ENCODE measurements at places on chromosomes 13 and 19.

DNA sequence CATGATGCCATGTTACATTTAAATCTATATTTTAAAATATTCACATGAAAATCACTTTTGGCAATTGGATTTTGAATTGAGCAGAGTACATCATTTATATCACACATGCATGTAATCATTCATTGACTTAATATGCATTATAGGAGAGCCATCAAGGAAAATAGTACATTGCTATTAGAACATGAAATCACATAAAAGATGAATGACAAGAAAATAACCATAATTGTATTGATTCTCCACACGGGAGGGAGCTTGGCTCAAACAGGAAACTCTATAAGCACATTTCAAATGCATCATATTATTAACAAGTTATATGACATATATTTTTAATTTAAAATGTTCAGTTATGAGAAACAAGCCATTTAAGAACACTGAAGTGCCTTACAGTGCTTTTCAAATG is 208.6 kb upstream of the PRR20A start:
- no peak for DNase-seq

GRCh38 chr13:44629465-44630183 is 53.5 kb upstream of the TSC22D1 start:
- DNase-seq: no peak

- peak; percentile 11 for DNase-seq
Observed at GRCh38 chr13:62626771-62627170, 1211.1 kb upstream of the PCDH20 start.

GRCh38 chr19:41920882-41921576 is 7.2 kb downstream of the ERFL start:
- DNase-seq: no peak

DNA sequence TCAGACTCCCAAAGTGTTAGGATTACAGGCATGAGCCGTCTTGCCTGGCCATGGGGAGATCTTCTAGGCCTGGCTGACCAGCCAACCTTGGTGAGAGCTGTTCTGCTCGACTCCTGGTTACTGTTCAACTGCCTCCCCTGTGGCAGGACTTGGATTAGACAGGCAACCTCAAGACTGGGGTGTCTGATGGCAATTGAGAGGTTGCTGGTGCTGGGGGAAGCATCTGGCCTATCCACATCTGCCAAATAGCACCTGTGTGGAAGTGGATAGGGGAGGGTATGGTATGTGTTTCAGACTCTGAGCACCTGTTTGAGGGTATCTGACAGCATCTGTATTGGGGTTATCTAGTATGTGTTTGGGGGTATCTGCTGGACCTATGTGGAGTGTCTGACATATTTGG is 44.7 kb downstream of the ARHGEF18 start:
- DNase-seq: no peak
